ENCODE measurements at places on chromosomes 11 and 22.

GRCh38 chr22:48173061-48173772 lies 1410.8 kb downstream of the TBC1D22A start:
- DNase-seq: no peak

- DNase-seq: no peak
Measured at GRCh38 chr11:12134236-12134585, 23.8 kb downstream of the MICAL2 start.

DNA sequence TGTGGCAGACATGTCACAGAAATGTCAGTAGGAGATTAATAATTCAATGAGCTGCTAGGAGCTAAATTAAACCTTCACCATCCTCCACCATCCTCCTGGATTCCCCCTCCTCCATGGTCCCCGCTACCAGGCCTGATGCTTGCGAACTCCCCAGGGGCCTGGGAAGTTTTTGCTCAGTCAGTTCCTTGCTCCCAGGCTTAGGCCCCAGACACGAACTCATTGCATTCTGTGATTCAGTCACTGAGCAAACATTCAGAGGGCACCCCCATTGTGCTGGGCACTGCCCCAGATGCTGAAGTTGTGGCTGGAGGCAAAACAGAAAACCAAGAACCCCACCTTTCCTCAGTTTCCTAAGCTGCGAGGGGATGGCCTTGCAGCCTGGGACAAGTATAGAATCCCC lies 14.3 kb downstream of the NPTXR start:
- DNase-seq: no peak

- DNase-seq: no peak
Measured at GRCh38 chr11:90204832-90205646, 17.8 kb downstream of the CHORDC1 start.

DNA sequence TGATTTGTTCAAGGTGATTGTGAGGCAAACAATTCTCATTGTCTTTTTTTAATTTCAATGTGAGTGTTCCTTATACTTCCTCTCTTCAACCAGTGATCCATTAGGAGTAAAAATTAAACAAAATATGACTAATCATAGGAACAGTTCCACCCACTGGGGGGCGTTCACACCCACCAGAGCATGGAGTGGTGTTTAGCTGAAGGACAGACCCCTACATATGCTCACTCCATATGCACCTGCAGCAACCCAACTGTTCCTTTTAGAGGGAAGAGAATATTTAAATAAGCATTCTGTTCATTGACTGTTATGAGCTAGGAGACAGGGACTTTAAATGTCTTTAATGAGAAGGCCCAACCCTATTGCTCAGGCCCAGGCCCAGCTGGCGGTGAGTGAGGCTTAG lies 78.7 kb upstream of the DRD2 start:
- DNase-seq: no peak

- no peak for DNase-seq
Measured at GRCh38 chr11:75536786-75537641, 11.3 kb upstream of the GDPD5 start.

DNA sequence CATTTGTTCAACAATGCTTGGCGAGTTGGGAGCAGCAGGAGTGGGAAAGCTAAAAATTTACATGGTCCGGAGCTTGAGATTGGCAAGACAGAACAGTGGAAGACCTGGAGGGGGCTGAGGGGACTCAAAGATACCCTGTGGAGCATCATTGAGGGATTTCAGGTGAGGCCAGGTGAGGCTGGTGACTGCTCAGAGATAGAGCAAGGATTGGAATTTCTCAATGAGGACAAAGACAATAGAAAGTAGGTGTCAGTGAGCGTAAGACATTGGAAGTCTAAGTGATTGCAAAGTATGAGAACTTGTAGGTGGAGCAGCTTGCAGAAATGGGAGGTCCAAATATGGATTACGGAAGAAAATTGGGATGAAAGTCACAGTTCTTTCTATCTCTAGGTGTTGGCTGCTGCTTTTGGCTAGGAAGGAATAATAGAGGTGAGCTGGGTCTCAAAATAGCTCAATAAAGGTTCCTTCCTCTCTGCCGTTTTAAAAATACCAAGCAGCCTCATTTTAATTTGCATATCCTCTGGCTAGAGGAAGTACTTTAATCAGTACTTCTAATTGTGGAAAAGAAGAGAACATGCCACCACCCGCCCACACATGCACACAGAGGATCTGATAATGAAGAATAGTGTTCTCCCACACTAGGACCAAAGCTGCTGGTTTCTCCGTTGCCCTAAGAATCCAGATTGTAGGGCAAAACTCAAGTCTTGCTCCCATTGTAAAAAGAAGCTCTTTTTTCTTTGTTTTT lies 41.8 kb upstream of the SORL1-AS1 start:
- no peak for DNase-seq

DNA sequence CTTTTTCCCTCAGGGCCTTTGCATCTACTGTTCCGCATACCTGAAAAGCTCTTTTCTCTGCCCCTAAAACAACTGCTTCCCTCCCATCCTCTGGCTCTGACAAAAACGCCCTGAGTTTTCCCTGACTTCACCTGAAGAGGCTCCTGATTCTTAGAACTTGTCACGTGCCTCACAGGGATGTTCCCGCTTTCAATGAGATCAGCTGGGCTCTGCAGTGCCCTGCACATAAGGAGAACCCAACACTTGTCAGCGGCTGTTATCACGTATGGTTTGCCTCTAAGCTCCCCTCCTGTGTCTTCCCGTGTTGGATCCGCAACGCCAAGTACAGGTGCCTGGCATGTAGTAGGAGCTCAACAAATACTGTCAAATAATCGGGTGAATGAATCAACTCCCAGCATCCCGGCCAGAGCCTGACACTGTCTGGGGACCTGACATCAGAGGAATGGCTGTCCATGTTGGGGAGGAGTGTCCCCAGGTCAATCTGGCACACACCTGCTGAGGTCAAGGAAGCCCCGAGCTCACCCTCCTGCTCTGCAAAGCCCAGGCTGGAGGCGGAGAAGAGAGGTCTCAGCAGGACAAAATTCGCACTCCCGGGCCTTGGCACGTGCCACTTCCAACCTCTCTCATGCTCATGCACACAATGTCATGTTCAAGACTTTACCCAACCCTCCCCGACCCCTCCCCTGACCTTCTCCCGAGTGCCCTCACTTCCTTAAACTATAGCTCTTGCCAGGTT lies 4.2 kb upstream of the GRK2 start:
- DNase-seq: no peak

GRCh38 chr11:84890676-84891075 lies 736.5 kb downstream of the DLG2 start:
- no peak for DNase-seq

DNA sequence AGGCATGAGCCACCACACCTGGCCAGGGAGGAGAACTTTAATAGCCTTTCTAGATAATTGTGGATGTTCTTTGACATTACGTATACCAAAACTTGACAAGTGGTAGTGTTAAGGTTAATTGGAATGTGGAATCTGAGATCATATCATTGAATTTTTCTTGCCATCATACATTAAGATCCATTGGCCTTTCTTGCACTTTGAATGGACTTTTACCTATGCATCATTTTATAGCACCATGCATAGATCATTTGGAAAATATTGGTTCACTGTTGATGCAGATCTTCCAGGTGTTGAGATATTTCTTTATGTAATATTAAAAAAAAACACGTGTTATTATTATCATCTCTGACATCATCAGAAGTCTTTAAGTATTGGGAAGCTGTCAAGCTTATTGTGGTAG lies 36.5 kb downstream of the ACER3 start:
- DNase-seq: no peak
